ENCODE measurements at places on chromosomes 6 and 20.
A peak's percentile ranks its signal among the peaks of the same experiment; 100 is the strongest.

GRCh38 chr20:58399926-58400325 is 10.9 kb downstream of the VAPB start:
- DNase-seq, result no peak

GRCh38 chr6:116060572-116061283 is at the start of gene FRK:
Gene FRK (minus strand): TSS chr6:116060891. CDS start chr6:116060311, 580 bp downstream.
- peak; percentile 15 for DNase-seq

DNA sequence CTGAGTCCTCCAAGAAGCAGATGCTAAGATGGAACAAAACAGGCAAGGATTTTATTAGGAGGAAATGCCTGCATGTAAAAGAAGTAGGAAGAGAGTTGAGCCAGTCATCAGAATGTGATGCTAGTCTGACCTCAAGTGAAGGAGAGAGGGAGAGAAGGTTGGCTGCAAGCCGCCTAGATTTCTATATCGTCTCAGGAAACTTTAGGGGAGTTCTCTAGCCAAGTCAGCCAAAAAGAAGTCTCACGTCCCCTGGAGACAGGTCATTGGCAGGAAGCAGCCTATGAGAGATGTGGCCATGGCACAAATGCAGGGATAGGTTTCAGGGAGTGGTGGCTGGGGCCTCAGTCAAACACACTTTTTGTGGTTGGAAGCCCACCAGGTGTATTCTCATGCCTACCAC is 378.0 kb downstream of the CD109 start:
- peak; percentile 5 for DNase-seq

DNA sequence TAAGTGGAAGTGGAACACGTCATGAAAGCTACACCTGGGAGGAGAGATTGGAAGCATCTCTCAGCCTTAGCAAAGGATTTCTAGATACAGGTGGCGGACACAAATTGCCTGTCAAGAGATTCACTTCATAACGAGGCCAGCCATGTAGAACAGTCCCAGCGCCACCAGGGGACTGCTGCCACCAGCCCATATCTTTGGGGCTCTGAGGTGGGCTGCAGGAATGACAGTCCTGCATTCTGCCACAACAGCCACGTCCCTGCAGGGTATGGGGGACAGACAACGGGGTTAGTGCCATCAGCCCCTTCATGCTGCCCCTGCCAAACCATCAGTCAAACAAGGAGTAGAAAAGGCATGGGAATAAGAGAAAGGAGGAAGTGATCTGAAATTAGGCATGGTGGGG is 81.2 kb upstream of the SASH1 start:
- DNase-seq, result no peak

DNA sequence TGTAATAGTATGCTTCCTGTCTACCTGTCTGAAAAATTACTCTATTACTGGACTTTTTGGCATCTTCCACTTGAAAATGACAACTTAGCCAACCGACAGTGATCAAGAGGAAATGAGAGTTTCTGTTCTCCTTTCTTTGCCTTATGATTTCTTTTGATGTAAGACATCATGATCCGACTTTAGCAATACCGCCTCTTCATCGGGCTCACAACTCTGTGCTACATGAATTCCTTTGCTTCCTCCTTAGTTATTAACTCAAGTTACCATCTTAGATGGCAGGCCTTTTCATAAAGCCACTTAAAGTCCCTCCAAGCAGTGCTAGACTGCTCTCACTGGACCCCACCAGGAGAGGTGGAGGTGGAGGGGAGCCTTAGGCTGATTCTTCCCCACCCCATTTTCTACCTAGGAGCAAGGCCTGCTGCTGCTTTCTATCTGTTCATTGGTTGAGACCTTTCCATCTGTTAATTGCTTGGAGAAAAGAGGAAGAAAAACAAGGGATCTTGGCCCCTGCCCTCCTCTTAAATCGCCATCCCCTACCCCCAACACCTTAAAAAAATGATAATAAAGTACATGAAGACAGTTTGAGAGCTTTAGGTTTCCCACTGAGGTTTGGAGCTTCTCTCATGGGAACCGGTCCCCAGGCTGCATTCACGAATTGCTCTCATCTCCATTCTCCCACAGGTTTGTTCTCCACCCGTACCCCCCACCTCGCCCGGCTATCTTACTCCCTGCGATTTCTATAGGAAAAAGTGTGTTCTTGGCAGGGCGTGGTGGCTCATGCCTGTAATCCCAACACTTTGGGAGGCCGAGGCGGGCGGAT is 21.6 kb upstream of the MCM3 start:
- no peak for DNase-seq

DNA sequence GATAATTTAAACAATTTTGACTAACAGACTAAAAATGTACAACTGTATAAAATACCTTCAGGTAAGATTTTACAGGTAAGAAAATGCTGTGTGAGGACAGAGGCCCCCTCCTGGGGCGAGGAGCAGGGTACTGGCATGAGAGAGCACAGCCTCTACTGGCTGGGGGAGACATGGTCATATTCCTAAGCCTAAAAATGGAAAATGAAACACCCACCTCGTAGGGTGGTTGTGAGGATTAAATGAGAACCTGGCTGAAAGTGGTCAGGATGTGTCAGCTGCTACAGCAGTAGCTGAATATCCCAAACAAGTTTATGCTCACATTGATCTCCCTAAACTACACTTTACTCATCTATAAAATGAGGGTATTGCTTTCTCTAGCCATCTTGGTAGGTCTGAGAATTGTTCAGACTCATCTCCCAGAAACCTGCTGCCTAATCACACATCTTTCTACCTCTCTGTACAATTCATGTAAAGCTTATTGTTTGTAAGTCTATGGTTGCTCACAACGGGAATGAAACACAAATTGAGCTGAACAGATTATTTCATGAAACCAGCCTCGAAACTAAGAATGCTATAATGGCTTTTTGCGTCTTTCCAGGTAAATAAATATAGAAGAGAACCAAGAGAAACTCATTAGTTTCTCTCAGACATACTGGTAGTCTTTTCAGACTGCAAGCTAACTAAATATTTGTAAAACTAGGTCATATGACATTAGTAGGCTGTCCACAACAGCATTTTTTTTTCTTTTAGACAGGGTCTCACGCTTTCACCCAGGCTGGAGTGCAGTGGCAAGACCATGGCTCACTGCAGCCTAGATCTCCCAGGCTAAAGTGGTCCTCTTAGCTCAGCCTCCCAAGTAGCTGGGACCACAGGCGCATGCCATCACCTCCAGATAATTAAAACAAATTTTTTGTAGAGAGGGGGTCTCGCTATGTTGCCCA is 69.6 kb downstream of the POPDC3 start:
- no peak for DNase-seq

- no peak for DNase-seq
Observed at GRCh38 chr6:38209371-38210260, 390.1 kb downstream of the ZFAND3 start.

GRCh38 chr20:30486103-30486478 is 771.4 kb upstream of the DEFB115 start:
- no peak for DNase-seq

DNA sequence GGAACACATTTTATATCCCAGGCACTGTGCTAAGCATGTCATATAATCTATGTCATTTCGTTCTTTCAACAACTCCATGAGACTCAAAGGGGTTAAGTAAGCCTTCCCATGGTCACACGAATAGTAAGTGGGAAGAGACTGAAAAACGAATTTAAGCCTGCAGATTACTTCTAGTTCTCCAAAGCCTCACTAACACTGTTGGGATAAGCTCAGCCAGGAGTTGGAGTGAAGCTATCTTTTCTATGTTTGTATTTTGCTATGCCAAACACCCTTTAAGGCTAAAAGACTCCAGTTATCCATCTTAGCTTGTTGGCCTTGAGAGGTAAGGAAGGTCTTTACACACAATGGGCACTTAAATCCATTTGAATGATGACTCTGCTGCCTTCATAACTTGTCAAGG is 148.1 kb upstream of the UST start:
- DNase-seq, result no peak

DNA sequence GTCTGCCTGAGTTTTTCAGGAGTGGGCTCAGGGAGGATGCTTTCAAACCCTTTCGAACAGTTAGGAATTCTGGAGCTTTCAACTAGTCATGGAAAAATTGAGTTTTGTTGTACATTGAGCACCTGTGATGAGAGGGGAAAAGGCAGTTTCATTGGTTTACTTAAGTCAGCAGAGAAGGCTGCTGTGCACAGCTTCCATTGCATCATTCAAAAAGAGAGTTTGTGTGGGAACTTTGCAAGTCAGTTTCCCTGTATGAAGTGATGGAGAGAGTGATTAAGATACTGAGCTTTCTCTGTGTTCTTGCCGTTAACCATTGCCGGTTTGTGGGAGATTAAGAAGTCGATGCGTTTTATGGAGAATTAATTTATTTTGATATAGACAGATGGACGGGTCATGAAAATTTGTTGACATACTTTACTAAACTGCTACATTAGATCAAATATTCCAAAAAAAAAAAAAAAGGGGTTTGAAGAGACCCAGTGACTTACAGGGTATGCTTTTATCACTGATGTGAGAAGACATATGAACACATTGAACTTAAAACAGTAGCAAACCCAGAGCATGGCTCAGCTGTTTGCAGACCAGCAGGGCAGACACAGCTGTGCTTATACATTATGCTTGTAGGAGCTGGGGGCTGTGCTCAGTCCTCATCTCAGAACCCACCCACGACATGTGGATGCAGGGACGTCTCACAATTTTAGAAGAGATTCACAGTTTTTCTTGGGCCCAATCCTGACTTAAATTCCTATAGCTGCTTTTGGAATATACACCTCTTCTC is 234.1 kb downstream of the SOX4 start:
- no peak for DNase-seq

DNA sequence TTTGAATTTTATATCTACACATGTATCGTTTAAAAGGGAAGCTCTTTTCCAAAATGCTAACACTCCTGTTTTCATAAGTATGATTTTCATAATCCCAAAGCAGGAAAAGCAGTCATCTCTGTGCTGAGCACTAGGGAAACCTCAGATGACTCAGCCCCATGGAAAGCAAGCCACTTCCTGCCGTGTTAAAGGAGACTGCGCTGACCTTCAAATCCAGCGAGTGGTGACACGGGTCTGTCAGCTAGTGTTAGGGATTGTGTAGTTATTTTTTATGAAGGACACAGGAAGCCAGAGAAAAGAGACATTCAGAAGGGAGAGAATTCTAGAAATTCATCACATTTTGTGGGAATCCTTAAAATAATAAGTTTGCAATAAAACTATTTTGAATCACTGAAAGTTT is 57.0 kb upstream of the CD93 start:
- DNase-seq, result peak; percentile 89

DNA sequence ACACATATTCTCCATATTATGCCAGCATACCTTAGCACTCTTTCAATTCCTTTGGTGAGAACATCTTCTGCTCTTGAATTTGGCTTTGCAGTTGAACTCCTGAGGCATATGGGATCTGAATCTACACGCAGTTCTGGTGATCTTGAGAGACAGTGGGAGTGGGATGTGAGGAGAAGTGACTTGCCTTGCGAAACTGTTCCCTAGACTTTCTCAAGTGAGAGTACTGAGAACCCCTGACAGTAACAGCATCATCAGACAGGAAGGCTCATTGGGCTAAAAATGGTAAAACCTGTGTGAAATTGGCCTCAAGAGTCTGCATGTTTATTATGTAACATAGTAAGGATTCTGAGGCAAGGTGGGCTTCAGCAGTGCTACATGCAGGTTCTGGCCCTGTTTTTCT is 49.1 kb upstream of the CEP85L start:
- no peak for DNase-seq

DNA sequence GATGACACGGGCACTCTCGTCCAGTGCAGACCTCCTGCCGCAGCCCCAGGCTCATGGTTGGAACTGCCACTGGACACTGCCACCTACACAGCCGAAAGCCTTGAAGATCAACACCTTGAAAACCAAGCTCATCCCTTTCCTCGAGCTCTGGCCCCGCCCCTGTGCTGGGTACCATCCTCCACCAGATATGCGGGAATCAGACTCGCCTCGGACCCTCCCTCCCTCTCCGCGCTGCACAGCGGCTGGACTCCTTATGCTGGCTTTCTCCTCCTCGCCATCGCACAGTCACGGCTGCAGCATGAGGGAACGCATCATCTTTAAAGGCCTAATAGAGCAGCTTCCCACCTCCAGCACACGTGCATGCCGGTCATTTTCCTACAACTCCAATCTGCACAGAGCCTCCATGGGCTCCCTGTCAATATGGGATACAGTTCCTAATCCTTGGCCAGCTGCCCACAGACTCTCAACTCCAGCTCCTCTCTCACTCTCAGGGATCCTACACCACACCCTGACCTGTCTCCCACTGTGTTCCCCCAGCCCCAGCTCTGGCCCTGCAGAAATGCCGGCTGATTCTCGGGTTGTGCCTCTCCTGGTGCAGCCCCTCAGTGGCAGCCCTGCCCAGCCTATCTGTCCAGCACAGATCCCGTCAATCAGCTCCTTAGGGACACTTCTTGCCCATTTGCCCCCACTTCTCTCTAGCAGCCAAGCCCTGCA is 23.2 kb downstream of the TXNDC5 start:
- DNase-seq, result no peak

DNA sequence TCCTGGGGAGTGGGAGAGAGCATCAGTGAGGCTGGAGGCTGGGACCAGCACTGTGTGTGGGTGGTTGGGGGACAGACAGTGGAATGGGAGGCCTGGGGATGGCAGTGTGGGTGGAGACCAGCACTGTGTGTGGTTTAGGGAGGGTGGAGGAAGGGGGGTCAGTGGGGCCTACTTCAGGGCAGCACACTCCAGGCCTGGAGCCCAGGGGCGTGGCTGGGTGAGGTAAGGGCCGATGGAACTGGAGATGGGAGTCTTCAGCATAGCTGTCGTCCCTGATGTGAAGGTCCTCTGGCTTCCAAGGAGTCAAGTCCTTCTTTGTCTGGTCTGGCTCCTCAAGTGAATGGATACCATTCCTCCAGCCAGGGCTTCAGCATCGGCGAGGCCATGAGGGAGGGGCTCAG is 18.6 kb downstream of the KCNK17 start:
- no peak for DNase-seq

GRCh38 chr6:146543940-146544615 is 445 bp downstream of the RAB32 start:
- DNase-seq, result peak; percentile 71

DNA sequence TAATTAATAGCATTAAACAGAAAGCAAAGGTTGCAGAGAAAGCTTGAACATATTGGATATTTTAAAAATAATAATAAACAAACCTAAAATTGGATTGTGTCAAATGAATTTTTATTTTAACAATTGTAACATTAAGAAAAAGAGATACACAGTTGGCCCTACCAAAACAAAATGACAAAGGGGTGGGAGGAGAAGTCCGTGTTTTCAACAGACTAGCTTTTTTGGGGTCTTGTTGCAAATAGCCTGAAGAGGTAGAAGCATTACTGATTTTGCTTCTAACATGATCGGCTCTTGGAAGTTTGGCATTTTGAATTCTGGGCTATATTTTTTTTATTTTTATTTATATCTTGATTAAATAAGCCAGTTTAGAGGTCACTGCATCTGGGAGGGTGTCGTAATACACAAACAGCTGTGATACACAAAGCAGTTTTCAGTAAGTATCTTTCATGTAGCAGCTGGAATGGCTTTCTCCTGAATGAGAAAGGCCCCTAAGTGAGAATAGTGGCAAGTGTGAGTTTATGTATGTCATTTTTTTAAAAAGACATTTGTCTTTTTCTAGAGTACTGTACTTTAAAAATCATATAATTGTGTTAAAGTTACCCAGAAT is 85.5 kb upstream of the ZNF217 start:
- peak; percentile 63 for DNase-seq

- no peak for DNase-seq
Observed at GRCh38 chr6:80165143-80165542, 58.7 kb downstream of the BCKDHB start.

Data from adipocyte (in vitro differentiated cells).